Caco-2 (cell line): ENCODE measurements at places on chromosomes 6 and 20. TPM values are rescaled to one million over a fixed set of nuclear protein-coding genes. Genes with fewer than 3 reads are reported as not detected.

GRCh38 chr6:16544521-16544920 lies 216.7 kb downstream of the ATXN1 start:
- DNase-seq, result no peak

- DNase-seq, result no peak
These were observed 421.8 kb upstream of the JARID2 start for GRCh38 chr6:14824060-14824459.

DNA sequence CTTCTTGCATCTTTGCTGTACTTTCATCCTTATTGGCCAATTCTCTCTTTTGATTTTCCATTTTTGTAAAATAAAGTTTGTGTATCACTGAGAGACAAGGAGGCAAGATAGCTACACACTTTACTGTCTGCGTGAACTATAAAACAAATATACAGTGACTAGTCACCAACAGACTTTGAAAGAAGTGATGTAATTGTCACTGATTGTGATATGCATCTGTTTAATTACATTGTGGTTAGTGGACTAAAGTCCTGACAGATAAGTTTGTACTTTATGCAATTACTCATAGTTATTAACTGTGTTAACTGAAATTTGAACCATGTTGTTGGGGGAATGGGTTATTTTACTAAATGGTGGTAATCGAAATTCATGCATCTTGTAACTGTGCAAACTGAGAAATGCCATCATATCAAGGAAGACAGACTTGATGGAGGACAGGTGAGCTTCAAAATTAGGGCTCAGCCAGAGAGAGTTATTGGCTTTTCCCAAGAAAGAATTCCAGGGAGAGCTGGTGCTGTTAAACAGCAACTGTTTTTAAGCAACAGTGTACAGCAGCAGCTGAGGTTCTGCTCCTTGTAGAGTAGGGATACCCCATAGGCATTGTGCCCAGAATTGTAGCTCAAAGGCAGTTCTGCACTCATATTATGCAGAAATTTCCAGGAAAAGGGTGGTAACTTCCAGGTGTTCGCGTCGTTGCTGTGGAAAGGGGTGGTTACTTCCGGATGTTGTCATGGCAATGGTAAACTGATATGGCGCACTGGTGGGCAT lies 62.9 kb downstream of the EFHC1 start:
- DNase-seq, result no peak

- no peak for DNase-seq
These were observed 96.8 kb upstream of the SOX4 start for GRCh38 chr6:21496706-21497105.

DNA sequence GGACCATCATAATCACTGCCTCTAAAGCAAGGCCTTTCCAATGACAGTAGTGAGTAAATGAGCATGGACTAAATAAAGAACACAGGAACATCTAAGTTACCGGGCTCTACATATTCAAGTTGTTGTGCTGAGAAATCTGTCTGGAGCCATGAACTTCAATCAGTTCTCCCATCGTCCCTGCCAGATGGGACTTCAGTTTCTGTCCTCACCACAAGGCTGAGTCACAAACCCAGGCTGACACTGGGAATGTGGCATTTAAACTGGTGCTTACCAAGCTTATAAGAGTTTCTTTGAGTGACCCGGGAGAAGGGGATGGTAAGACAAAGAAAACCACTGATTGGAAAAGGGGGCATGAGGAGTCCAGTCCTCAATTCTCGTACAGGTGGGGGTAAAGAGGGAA lies 497.0 kb downstream of the MAFB start:
- DNase-seq, result no peak

- DNase-seq, result no peak
These were observed 19.4 kb downstream of the SAMD3 start for GRCh38 chr6:130203370-130203769.

DNA sequence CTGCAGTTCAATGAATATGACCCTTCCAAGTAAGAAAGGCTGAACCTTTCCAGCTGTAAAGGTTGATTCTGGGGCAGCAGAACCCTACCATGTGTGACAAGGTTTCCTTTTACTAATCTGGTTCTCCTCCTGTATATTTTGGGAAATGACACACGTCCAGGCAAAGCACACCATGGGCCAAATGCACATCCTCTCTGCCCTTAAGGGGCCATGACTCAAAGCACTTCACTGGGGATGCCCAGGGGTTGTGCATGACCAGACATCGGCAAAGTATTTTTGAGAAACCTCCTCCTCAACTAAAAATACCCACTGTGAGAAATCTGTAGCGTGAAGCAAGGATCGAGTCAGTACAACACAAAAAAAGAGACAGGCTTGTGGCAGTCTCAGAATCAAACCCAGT lies 174.7 kb downstream of the BACH2 start:
- no peak for DNase-seq

DNA sequence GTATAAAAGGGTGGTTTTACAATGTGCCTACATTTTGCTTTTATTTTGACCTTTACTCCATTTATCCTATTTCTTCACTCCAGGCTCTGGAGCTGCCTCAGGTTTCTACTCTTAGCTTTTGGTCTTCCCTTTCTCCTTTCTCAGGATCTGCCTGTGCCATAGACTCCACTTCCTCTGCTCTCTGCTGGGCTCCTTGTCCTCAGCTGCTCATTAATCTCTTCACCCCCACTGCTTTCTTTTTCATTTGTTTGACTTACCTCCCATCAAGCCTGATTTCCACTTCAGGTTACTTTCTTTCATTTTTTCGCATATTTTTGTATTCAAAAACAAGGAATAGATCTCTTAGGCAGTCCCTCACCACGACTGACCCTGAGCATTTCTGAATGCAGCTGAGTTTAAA lies 106.8 kb downstream of the COL19A1 start:
- DNase-seq, result no peak

GRCh38 chr6:8736156-8736895 lies 301.0 kb upstream of the SLC35B3 start:
- no peak for DNase-seq

- DNase-seq, result no peak
These were observed 7.7 kb upstream of the BCAS4 start for GRCh38 chr20:50787181-50787580.

DNA sequence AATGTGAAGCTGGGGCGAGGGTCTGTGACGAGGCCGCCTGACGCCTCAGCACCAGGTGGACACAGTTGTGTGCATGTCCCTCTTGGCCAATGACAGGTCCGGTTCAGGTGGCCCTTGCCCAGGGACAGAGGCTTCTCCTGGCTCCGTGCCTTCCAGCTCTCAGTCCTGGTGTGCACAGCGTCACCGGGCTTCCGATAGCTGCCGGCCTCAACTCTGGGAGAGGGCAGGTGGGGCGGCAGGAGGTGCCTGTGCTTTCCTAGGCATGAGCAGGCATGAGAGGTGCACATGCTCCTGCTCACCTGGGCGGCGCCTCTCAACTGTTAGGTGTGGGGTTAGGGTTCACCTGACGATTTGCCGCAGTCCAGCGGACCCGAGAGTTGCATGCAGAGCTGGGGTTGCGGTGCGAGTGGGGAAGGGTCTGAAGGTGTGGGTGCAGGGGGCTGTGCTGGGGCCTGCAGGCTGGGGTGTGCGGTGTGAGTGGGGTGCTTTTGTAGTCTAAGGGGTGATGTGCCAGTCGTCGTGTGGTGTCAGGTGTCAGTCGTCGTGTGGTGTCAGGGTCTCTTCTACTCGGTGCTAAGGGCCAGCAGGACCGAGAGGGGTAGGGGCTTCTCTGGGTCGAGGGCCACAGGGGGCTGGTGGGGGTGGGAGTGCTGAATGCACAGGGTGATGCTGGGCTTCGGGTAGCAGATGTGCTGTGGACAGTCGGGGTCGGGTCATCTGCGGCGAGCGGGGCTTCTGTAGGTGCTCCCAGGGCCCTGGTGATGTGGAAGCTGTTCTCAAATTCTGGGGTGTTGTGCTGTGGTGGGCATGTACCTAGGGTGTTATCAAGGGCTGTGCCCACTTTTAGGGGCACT lies 3.8 kb upstream of the SOX18 start:
- DNase-seq, result no peak

- DNase-seq, result no peak
These were observed 111.6 kb downstream of the JPH2 start for GRCh38 chr20:44075191-44075949.

DNA sequence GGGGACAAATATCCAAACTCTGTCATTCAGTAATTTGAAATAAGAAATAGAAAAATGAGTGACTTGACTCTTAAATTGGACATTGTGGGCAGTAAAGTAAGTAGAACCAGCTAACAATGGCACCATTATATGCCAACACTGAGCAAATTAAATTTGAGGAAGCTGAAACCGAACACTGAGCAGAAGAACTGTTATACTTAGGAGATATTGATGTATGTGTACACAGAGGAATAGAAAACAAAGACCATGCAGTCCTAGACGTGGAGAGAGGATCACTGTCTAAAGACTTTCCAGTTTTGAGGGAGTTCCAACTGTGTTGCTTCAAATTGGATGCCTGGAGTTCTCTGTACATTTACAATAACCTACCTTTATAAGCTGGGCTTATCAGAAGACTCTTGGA lies 427.0 kb upstream of the EYS start:
- DNase-seq, result no peak

DNA sequence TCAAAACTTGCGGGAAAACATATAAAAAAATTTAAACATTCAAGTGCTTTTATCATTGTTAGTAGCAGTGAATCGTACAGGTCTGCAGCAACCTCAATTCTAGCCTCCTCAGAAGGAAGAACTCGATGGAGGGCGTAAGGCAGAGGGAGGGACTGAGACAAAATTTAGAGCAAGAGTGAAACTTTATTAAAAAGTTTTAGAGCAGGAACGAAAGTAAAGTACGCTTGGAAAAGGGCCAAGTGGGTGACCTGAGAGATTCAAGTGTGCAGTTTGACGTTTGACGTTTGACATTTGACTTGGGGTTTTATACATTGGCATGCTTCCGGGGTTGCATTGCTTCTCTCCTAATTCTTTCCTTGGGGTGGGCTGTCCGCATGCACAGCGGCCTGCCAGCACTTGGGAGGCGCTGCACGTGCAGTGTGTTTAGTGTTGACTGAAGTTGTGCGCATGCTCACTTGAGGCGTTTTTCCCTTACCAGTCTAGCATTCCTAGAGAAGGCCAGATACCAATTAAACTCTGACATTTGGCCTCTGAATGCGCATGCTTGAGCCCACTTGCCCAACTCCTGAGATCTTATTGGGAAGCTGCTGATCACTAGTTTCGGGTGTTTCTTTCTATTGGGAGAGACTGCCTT lies 82.6 kb downstream of the TBX18 start:
- DNase-seq, result no peak

DNA sequence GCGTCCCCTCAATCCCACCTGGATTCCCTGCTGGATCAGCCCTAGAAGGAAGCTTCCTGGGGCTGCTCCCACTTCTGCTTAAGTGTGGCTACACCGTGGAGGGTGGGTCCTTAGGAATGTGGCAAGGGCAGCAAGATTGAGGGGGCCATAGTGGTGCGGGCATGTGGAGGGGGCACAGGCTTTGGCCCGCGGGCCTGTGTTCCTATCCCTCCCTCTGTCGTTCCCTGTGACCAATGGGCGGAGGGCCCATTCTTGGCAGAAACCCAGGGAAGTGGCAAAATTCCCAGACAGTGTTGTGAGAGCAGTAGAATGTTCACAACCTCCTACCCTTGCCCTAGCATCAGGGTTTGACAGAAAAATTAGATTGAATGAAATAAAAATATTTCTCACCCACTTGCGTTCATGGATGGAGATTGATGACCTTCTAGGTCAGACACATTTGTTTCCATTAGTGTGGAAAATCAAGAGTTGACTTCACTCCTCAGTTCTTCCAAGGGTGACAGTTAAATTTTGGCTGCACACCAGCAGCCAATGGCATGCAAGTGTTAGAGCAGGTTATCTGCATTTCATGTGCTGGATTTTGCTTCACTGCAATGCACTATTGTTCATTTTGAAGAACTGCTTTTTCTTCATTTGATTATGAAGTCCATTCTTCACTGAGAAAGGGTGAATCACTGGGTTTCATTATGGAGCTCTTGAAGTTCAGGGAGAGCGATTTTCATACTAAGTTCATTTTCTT lies 49.3 kb upstream of the AHI1 start:
- no peak for DNase-seq

GRCh38 chr6:80460257-80460865 lies 353.9 kb downstream of the BCKDHB start:
- DNase-seq, result no peak

- DNase-seq, result no peak
These were observed 217.9 kb downstream of the PLCB4 start for GRCh38 chr20:9286501-9287461.

DNA sequence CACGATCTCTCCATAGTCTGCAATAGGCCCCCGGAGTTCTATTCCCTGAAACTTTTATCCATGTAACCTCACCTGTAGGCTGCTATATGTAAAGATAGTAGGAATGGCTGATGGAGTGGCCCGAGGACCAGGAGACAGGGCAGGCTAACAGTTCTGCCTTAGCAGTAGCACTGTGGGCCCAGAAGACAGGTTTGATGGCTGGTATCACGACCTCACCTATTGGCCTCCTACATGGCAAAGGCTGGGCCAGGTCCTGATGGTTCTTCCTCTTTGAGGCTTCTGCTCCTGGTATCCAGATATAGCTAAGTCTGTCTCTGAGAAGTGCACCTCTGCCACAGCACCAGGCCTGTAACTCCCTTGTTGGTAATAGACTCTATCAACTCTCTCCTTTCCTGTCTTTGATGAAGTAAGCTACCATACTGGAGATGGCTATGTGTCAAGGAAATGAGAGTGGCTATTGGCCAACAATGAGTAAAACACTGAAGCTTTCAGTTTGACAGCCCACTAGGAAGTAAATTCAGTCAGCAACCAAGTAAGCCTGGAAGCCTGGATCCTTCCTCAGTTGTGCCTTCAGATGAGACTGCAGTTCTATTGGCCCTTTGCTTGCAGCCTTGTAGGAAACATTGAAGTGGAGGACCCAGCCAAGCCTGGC lies 5.7 kb downstream of the SPEF1 start:
- DNase-seq, result no peak

GRCh38 chr20:49279677-49280462 lies 2.0 kb upstream of the ZNFX1 start:
- no peak for DNase-seq

GRCh38 chr20:8357703-8358102 lies 225.6 kb downstream of the PLCB1 start:
- no peak for DNase-seq

GRCh38 chr6:170374571-170375444 lies 68.2 kb downstream of the FAM120B start:
- DNase-seq, result no peak

- no peak for DNase-seq
These were observed 2.7 kb upstream of the ZFAND3 start for GRCh38 chr6:37816599-37817375.

AIF1 gene
- total RNA-seq, result 2.2 and 2.7 TPM in 2 replicates

SLC44A4 gene
- total RNA-seq, result 0.57 TPM in 1 of 2 replicates, not detected in the other

HIVEP1 gene
- total RNA-seq, result 22.8 and 24.9 TPM in 2 replicates

TCF15 gene
- total RNA-seq, result not detected in 2 replicates

IMPG1 gene
- not detected in 2 replicates for total RNA-seq

TAGAP gene
- total RNA-seq, result not detected in 2 replicates

NMBR gene
- total RNA-seq, result not detected in 2 replicates

ULBP1 gene
- 5.4 and 7.7 TPM in 2 replicates for total RNA-seq

SIM1 gene
- total RNA-seq, result not detected in 2 replicates

SLC32A1 gene
- not detected in 2 replicates for total RNA-seq

IER3 gene
- 13.0 and 17.4 TPM in 2 replicates for total RNA-seq

GSTA3 gene
- total RNA-seq, result not detected in 2 replicates

SLC22A3 gene
- 2.3 and 2.4 TPM in 2 replicates for total RNA-seq

CPXM1 gene
- not detected in 2 replicates for total RNA-seq

TNF gene
- not detected in 2 replicates for total RNA-seq
